ENCODE measurements at places on chromosomes 6 and 20. TPM values are rescaled to one million over a fixed set of nuclear protein-coding genes. Genes with fewer than 3 reads are reported as not detected.

Gene SERPINB1
- 3.8 TPM for total RNA-seq

Gene RAET1G
- total RNA-seq: not detected

Gene MAN1A1
- 13.8 TPM for total RNA-seq

Gene ETV7
- total RNA-seq: not detected

Gene EMILIN3
- total RNA-seq: 3.1 TPM

Gene CALHM6
- total RNA-seq: not detected

Gene WDR46
- 39.4 TPM for total RNA-seq

Gene MTFR2
- 0.94 TPM for total RNA-seq

Gene RAET1L
- not detected for total RNA-seq

Gene C6orf163
- 23.5 TPM for total RNA-seq

Gene FAM83B
- 0.31 TPM for total RNA-seq

Gene ADGB
- 0.31 TPM for total RNA-seq

Gene TRIM10
- 0.31 TPM for total RNA-seq

Gene LY6G6C
- total RNA-seq: not detected

Gene DEFB129
- not detected for total RNA-seq

Gene NOX3
- total RNA-seq: not detected

Gene COL11A2
- total RNA-seq: 3.4 TPM

Gene C20orf204
- total RNA-seq: 4.4 TPM

Gene ZBTB12
- total RNA-seq: 31.0 TPM

Gene SCAND1
- total RNA-seq: 27.9 TPM

Gene ARMC2
- total RNA-seq: 17.2 TPM

Gene BPIFB1
- total RNA-seq: not detected

Gene CAGE1
- not detected for total RNA-seq

Gene GPLD1
- 19.7 TPM for total RNA-seq

Gene TMEM14C
- 36.6 TPM for total RNA-seq

Gene SSTR4
- total RNA-seq: not detected

Gene KCNQ5
- total RNA-seq: 26.9 TPM

Gene DYNLT2
- 4.1 TPM for total RNA-seq

Gene PI3
- not detected for total RNA-seq

Gene SNX21
- 21.3 TPM for total RNA-seq

Gene HLA-DRB1
- total RNA-seq: 1.6 TPM

Gene RNF144B
- total RNA-seq: 1.9 TPM

Gene NUP153
- total RNA-seq: 58.8 TPM

Gene RXRB
- 33.2 TPM for total RNA-seq

Gene LY6G5B
- total RNA-seq: 13.5 TPM

All from parietal lobe (tissue), 2 donors.